Fibroblast of the aortic adventitia (primary cell): ENCODE measurements at places on chromosomes 1 and 21. TPM values are rescaled to one million over a fixed set of nuclear protein-coding genes. Genes with fewer than 3 reads are reported as not detected.

The TIE1 gene
- 0.81 and 5.2 TPM in 2 replicates for total RNA-seq

The SESN2 gene
- 33.2 and 47.4 TPM in 2 replicates for total RNA-seq

DNA sequence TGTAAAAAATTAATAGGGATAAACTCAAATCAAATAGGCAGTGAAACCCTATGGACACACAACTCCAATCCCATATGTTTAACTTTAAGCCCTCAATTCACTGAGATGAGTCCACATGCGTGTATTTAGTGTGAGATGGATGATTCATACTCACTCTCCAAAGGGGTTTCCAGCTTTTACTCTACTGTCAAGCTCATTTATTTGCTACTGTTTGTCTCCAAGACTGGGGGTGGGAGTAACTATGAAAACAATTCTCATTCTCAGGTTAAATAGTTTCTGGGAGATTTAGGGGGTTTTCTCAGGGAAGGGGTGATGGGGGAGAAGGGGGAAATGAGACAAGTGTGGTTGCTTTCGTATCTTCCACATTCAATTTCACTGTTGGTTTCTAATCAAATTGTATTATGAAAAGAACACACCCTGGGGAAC is 2.7 kb downstream of the RAB29 start:
- DNase-seq = no peak

DNA sequence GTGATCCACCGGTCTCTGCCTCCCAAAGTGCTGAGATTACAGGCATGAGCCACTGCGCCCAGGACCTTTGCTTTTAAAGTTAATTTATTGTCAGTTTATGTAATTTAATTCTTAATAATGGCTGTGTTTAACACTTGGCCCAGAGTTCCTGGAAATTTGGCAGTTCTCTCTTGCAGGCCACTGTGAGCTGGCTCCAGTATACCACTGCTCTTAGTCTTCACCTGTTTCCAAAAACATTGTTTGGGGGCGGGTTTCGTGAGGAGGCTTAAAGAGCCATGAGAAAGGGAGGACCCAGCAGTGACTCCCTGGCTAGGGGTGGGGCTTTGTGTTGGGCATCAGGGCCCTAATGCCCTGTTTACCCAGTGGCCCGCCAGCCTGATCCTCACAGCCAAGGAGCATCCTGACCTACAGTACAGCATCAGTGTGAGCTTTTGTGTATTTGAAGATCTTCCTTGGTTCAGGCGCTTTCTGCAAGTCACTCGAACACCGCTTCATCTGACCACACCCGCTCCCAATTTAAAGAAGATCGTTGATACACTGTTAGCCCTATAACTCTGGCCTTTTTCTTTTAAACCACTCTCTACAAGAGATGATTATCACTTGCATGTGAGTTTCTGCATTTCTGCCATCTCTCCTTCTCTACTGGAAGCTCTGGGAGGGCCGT is 12.0 kb upstream of the BGLAP start:
- DNase-seq = no peak

GRCh38 chr1:23546897-23547584 is 12.3 kb downstream of the ID3 start:
- DNase-seq = no peak
